Adrenal gland (tissue), 19 donors: ENCODE measurements at places on chromosomes 2 and 18.

- no peak for DNase-seq
Observed at GRCh38 chr18:6486764-6487426, 72.2 kb upstream of the L3MBTL4 start.

- no peak for DNase-seq
Observed at GRCh38 chr2:66714610-66715009, 279.7 kb downstream of the MEIS1 start.

- DNase-seq: no peak
Observed at GRCh38 chr2:182015334-182016109, 29.9 kb downstream of the PPP1R1C start.

DNA sequence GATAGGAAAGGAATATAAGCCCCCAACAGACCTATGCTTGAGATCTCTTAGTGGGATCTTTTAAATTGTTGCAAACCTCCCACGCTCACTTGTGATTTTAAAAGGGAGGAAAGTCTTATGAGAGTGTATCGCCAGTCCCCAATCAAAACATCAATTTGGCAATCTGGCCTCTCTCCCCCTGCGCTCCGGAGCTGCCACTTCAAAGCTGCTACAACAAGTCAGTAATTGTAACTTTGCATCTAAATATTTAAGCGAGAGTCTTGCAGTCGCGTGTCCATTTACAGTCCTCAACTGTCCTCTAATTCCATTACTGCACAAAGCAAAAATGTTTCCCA lies 8.4 kb downstream of the PAX3 start:
- no peak for DNase-seq

GRCh38 chr2:175152242-175152641 lies 15.8 kb downstream of the ATF2 start:
- no peak for DNase-seq

DNA sequence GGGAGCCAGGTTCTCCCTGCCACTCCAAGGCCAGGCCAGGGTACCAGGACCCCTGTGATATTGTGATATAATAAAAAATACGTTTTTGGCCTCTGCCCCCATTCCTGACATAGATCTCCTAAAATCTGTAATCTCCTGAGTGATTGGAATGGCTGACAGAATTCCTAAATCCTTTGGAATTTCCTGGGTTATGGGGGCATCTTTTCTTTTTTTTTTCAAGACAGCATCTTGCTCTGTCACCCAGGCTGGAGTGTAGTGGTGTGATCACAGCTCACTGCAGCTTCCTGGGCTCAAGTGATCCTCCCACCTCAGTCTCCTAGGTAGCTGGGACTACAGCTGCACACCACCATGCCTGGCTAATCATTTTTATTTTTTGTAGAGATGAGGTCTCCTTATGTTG lies 26.2 kb upstream of the TUBB6 start:
- no peak for DNase-seq

DNA sequence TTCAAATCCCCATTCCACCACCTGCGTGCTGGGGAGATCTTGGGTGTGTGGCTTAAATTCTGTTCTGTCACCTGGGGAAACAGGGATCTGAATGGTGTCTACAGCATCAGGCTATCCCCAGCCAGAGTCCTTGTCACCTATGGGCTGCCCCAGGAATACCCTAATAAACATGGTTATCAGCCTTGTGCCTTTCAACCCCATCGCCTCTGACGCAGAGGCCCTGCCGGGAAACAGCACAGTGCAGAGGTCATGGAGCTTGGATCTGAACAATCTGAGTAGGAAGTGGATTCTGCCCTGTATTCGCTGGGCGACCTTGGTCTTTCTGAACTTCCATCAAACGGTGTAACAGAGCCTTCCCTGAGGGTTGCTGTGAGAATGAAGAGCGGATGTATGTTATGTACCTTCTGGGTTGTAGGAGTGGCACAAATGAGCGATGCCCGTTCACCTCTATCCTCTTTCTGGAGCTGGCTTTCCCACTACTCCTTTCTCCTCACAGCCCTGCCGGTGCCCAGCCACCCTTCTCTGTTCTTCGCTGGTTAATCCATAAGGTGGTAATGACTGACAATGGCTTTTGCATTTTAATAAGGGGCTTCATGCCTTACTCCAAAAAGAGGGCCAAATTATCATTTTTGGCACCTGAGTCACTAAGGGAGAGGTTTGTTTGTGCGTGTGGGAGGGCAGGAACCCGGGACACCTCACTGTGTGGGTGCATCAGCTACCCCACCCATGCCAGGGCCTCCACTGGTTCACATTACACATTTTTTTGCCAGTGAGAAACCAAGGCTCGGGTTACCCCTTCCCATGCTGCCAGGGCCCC lies 256.5 kb downstream of the MYCN start:
- no peak for DNase-seq

DNA sequence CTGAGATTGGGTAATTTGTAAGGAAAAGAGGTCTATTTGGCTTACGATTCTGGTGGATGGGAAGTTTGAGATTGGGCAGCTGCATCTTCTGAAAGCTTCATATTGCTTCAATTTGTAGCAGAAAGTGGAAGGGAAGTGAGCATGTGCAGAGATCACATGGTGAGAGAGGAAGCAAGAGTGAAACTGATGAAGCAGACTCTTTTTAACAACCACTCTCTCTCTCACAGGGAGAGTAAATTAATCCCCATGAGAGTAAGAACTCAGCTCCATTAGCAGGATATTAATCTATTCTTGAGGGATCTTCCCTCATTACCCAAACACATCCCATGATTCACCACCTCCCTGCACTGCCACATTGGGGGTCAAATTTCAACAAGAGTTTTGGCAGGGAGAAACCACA lies 298.5 kb upstream of the CELF4 start:
- DNase-seq: no peak

- no peak for DNase-seq
Observed at GRCh38 chr2:82992968-82993367, 1466.1 kb downstream of the SUCLG1 start.

DNA sequence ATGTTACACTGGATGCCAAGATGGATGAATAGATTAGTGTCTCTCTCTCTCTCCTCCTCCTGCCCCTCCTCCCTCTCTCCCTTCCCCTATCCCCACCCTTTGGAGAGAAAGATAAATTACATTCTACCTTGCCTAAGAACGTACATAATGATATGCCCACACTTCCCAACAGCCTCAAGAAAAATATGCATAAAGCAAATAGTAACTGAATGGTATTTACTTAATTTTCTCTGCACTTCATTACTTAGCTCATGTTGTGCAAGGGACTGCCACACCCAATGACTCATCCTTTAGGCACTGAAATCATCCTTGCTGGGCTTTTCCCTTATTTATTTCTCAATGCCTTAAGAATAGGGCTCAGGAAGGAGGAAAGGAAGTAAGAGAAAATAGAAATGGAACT lies 137.3 kb upstream of the PID1 start:
- DNase-seq: no peak

DNA sequence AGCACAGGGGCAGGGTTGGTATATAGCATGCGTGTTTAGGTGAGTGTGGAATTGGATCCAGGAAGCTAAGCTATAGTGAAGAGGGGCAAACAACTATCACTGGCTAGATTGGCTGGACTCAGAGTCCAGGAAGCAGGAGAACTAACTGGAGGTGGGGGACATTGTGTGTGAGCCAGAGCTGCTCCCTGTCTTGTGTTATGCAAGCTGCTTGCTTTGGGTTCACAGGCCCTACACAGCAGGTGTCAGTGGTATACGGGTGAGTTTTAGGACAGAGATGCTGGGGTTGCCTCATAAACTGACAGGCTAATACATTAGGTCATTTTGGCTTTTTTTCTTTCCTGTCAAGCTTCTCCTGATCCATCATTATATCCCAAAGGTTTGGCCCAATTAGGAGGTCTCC lies 87.5 kb downstream of the CCDC85A start:
- DNase-seq: no peak

DNA sequence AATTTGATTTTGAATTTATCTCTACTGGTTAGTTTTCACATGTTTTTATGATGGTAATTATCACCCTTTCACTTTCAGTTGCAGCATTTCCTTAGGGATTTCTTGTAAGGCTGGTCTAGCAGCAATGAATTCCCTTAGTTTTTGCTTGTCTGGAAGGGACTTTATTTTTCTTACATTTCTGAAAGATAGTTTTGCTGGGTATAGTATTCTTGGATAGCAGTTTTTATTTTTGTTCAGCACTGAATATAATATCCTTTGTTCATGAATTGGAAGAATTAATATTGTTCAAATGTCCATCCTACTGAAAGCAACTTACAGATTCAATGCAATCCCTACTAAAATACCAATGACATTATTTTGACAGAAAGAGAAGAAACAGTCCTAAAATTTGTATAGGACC lies 30.2 kb downstream of the IL1RL2 start:
- no peak for DNase-seq

DNA sequence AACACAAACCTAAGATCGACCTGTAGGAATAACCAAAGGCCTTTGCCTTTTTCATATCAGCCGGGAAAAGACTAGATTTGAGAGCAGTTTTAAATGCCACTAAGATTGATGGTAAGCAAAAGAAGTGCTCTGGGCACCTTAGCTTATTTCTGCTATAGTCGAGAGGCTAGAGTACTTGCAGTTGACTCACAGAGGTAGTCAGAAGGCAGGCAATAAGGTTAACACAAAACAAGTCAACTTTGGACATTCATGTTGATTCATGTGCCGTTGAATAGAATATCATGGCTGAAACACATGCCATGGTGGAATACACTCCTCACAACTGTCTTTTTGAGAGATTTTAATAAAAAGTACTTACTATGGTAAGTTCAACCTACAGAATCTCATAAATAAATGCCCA lies 507.6 kb downstream of the ZEB2 start:
- DNase-seq: no peak

DNA sequence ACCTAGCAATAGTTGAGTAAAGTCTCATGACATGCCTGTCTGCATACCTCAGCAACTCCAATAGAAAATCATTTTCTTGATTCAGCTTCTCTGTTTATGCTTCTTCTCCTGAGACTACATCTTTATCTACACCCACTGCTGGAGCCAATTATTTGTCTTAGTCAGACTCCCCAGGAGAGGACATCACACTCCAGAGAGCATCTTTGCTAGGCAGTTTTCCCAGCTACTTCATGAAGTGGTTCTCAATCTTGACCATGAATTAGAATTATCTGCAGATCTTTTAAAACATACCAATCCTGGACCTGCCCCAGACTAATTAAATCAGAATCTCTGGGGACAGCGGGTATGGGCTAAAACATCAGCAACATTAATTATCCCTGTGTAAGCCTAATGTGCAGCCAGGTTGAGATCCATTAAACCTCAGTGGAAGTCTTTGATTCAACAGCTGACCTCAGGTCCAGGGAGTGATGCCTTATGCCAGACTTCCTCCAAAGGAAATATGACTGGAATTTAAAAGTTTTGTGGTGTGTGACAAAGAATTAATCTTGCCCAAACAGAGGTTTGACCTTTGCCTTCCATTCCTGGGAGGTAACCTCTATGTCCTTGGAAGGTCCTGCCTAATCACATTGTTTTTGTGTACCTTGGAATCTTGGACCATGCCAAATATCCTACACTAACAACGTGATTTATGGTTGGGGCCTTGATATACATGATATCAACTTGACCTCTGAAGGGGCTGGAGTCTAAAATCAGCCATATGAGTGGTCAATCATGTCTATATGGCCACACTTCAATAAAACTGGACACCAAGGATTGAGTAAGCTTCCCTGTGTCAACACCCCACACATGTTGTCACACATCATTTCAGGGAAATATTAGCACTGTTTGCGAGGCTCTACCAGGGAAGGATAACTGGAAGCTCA lies 99.3 kb upstream of the DNAJC10 start:
- DNase-seq: no peak

GRCh38 chr2:46850742-46851141 lies 64.9 kb downstream of the MCFD2 start:
- DNase-seq: peak; percentile 92

DNA sequence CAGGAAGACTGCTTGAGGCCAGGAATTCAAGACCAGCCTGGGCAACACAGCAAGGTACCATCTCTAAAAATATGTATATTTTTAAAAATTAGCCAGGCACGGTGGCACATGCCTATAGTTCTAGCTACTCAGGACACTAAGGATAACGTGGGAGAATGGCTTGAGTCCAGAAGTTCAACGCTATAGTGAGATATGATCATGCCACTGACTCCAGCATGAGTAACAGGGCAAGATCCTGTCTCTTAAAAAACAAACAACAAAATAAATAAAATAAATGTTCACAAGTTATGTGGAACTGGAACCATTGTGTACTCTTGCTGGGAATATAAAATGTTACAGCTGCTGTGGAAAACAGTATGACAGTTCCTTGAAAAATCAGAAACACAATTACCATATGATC lies 47.2 kb downstream of the USP34 start:
- no peak for DNase-seq

GRCh38 chr2:120203251-120204021 lies 19.8 kb downstream of the TMEM185B start:
- DNase-seq: peak; percentile 17

DNA sequence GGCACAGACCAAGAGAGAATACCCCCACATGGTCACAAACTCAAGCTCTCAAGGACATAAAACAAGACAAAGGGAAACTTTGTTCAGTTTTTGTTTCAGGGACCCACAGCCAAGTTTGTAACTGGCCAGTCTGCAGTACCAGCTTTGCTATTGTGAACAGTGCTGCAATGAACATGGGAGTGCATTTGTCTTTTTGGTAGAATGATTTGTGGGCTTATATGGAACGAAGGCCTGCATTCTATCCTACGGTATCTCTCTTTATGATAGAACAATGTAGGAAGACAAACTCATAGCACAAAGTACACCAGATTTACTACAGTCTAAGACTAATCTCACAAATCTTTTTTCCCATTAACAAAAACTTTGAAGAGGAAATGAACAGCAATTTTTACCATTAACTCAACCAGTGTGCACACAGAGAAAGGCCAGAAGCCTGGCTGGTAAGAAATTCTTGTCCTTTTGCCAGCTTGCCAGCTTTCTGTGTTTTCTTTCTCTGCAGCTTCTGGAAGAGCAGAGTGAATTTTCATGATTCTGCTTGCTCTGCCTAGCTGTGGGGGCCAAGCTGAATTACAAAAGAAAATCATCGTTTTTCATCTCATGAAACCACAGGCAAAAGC lies 37.1 kb upstream of the FEZ2 start:
- no peak for DNase-seq

- DNase-seq: peak; percentile 90
Observed at GRCh38 chr2:67846370-67847070, 216.3 kb downstream of the C1D start.

DNA sequence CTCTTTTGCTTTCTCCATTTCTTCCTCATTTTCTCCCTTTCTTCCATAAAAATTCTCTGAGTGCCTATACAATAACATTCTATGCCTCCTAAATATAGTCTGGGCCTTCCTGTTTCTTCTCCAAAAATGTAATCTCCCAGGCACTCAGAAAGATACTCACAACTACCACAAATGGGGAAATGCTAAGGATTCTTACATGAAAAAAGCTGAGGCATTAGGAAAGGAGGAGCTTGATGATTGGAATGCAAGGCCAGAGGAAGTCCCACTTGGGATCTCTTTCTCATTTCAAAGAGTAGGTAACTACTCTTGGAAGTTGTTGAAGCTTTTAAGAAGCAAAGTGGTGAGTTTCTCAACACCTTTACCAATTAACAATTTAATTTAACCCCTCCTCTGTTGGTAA lies 3.4 kb downstream of the VSNL1 start:
- DNase-seq: no peak

DNA sequence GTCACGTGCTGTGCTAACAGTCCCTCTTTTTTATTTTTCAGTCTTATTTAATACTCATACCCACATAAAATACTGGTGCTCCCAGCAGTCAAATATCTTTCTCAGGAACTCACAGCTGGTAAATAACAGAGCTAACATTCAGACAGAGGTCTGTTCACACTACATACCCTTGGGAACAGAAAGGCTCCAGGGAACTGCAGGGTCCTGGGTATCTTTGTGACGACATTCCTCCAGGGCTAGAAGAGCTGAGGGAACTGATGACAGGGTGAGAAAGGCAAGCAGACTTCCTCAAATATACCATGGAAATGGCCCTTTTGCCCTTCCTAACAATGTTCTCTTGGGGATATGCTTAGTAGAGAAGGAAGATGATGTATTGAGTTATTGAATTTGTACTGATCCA lies 19.3 kb downstream of the PDE6D start:
- no peak for DNase-seq
